ENCODE measurements at places on chromosomes 12 and 14.

- DNase-seq = no peak
These were observed 20.0 kb upstream of the CLEC2D start for GRCh38 chr12:9649532-9649940.

GRCh38 chr12:52369211-52369610 is 1.9 kb upstream of the KRT85 start:
- no peak for DNase-seq

GRCh38 chr12:116336542-116337065 is 59.1 kb upstream of the MED13L start:
- DNase-seq = no peak

DNA sequence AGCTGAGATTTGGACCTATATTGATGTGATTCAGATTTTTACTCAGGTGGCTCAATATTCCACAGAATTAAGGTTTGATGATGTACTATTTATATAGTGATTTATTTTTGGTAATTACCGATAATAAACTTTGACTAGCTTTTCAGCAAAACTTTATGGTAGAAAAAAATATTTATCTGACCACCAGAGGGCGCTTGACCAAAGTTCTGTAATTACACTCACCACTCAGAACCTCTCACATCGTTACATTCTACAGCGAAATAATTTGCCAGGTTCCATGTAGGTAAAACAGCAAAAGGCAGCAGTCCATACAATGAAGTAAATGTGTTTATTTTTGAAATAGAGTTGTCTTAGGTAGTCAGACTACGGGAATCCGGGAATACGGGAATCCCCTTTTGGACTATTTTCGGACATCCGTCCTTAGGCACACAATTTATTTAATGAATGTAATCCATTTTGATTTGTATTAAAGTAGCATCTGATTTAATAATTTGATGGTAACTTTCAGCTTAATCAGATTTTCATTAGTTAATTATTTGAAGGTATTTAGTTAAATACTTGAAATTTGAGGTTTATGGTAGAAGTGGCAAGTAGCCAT is 143.0 kb upstream of the DDHD1 start:
- DNase-seq = no peak

GRCh38 chr14:21026274-21026987 is 1.6 kb upstream of the NDRG2 start:
- DNase-seq = no peak

- no peak for DNase-seq
These were observed 62.5 kb downstream of the SLC38A6 start for GRCh38 chr14:61043506-61043905.

DNA sequence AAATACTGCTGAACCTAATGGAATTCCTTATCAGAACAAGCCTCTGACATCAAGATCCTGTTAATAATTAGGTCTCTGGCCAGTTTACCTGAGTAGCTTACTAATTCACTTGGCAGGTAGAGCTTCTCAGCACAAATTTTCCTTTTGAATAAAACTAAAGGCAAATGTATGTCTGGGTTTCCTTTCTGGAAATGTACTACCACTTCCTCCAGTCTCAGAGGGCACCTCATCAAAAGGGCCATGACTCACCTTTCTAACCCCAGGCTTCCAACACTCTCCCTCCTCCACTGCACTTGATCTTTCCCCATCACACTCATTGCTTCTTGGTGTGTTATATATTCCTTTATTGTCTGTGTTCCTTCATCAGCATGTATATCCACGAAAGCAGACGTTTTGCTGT is 90.5 kb downstream of the SLC2A13 start:
- DNase-seq = no peak

GRCh38 chr14:21036751-21037150 is 2.1 kb upstream of the RNASE13 start:
- no peak for DNase-seq

GRCh38 chr12:12447837-12448236 is 91.0 kb downstream of the BORCS5 start:
- DNase-seq = no peak

GRCh38 chr12:131910302-131911027 is 16.0 kb downstream of the ULK1 start:
- no peak for DNase-seq

- DNase-seq = no peak
These were observed 5.8 kb downstream of the HNRNPA1 start for GRCh38 chr12:54286042-54287030.

DNA sequence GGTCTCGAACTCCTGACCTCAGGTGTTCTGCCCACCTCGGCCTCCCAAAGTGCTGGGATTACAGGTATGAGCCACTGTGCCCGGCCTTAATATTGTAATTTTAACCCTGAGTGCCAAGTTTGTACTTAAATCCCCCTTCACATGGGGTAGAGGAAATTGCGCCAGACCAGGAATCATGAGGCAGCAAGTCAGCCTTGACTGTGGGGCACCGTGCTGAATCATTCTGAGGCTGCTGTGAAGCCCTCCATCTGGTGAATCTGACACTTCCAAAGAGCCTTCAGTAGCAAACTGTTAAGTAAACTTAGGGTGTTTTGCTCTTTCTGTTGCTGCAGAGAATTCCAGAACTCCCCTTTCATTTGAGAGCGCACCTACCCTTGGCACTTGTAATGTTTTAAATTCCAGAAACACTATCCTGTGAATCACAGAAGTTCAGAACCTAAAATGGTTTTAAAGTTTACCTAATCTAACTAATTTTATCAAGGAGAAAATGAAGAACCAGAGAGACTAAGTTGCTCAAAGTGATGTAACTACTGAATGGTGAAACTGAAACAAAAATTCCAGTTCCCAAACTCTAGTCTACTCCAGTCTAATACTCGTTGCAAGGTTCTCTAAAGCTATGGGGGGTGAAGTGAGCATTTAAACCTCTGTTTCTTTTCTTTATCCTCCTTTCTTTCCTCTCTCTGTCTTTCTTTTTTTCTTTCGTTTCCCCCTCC is 7.5 kb downstream of the HEBP1 start:
- DNase-seq = no peak

- DNase-seq = no peak
These were observed 106.9 kb upstream of the ANO4 start for GRCh38 chr12:100687686-100688085.

- DNase-seq = no peak
These were observed 42.7 kb upstream of the NID2 start for GRCh38 chr14:52111583-52111982.

DNA sequence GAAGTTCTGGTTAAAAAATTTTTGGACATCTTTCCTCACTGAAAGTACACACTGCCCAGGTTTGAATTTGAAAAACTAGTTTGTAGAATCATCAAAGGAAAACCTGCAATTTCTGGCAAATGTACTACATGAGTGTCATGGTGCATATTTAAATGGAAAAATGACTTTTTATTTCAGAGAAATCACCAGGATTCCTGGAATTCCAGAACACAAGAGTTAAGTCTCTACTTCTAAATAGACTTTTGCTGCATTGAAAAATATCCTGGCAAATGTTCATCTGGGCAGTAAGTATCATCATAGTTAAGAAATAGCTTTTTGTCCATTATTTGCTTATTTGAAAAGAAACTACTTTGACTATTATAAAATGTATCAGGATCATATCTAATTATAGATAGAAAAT is 275.1 kb downstream of the PRKD1 start:
- DNase-seq = no peak

DNA sequence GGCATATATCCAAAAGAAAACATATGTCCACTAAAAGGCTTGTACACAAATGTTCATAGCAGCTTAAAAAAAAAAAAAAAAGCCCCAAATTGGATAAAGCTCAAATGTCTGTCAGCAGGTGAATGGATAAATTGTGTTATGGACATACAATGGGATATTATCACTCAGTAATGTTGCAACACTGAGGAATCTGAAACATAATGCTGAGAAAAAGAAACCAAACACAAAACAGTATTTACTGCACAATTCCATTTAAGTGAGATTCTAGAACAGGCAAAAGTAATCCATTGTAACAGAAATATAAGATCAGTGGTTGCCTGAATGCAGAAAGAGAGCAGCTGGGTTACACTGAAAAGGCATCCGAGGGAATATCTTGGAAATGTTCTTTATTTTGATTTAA is 117.9 kb downstream of the SLC15A5 start:
- no peak for DNase-seq

- DNase-seq = no peak
These were observed 8.5 kb upstream of the MGAT4C start for GRCh38 chr12:86264451-86265328.

GRCh38 chr14:32074887-32075572 is 2.1 kb upstream of the ARHGAP5 start:
- DNase-seq = no peak

GRCh38 chr12:828726-829395 is 76.5 kb downstream of the WNK1 start:
- DNase-seq = no peak

DNA sequence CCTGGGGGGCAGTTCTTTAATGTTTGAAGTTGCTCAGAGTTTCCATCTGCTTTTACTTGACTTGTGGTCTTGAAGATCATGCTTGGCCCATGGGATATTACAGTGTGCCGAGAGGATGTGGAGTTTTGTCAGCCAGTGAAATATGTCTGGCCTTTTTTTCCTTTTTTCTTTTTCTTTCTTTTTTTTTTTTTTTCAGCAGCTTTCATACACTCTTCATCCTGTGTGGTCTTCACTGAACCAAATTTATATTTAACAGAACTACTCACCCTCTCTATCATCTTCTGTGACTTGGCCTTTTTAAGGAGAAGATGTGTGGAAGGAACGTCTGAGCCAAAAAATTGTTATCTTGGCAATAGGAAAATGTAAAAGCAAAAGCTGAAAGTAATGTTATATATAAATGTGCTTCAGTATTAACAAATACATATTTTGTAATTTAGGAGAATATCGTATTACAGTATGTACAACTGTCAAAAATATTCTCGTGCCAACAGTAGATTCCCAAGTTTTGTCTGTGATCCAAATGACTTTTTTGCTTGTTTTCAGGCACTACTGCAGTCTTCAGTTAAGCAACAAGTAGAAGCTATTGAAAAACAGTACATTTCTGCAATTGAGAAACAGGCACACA is 200.6 kb downstream of the CCDC91 start:
- DNase-seq = no peak

Data from stimulated activated CD8-positive, alpha-beta memory T cell treated with anti-CD3 and anti-CD28 coated beads, Interleukin-7, amount 100 ng/mL, for 48 hours (primary cell).